ENCODE measurements at places on chromosomes 6 and 20. TPM values are rescaled to one million over a fixed set of nuclear protein-coding genes. Genes with fewer than 3 reads are reported as not detected.

- no peak for DNase-seq
Measured at GRCh38 chr6:147717991-147718390, 209.5 kb downstream of the SAMD5 start.

DNA sequence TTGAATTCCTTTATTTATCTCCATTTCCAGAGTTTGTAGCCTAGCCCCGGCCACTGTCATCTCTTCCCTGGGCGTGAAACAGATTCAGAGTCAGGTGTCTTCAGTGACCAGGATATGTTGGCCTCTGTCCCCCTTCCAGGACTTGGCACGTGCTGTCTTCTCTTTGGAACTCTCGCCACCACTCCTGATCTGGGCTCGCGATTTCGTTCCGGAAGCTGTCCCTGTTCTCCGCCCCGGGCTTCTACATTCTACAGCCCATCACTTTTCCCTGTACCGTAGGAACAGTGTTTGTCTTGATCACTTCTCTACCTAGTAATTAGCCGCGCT, 739 bp downstream of the GSS start:
- DNase-seq = no peak

DNA sequence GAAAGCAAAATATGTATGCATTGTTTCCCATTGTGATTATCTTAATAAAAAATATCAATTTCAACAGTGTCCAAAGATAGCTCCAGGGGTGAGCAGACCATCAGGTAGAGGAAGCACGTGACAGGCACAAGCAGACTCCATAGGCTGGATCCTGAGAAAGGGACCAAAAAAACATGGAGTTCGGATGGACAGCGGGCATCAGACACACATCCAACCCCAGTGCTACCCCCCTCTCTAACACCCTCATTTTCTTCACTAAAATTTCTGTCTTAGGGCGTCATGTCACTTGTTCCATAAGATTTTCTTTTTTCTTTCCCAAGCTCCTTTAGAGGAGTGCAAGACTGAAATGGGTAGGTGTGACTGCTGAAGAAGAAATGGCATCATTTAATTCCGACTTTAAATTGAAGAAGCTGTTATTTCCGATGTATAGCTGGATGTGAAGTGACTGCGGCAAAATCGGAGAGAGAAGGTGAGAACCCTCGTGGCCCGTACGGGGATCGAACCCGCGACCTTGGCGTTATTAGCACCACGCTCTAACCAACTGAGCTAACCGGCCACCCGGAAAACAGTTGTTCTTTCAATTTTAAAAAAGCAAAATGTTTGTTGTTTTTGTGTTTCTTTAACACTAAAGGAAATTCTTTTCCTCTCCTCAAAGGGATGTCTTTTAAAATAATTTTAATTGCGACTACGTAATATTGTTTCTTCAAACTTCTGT, 10.3 kb upstream of the PRSS16 start:
- no peak for DNase-seq

DNA sequence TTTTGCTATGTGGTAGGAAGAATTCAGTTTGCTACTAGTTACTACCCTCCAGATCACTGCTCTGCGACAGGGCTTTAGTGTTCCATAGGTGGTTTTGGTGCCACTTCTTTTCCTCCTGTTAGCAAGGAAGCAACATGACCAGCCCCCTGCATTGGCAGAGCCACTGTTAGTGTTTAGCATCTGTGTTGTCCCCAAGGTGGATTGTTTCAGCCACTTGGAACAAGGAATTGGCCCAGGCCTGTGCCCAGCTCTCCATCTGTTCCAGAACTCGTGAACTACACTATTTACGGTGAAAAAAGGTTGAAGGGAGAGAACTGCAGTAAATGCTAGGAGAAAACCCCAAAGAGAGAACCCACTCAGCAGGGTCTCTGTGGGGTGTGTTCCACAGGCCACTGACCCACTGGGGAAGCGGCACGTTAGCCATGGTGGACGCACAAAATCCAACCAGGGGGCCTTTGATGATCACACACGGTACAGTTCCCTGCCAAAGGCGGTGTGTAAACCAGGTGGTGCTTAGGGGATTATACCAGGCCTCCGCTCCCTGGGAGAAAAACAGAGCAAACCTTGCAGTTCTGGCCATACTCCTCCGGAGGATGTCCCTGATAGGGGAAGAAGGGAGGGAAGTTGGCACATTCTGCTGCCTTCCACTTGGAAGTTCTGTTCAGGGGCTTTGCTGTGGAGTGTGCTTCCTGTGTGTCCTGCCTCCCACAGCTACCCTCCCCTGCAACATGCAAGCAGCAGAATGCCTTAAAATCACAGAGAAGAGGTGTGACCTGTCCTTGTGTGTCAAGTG, 72.3 kb downstream of the LYRM2 start:
- DNase-seq = no peak

- no peak for DNase-seq
Measured at GRCh38 chr20:20744170-20744725, 31.8 kb upstream of the RALGAPA2 start.

DNA sequence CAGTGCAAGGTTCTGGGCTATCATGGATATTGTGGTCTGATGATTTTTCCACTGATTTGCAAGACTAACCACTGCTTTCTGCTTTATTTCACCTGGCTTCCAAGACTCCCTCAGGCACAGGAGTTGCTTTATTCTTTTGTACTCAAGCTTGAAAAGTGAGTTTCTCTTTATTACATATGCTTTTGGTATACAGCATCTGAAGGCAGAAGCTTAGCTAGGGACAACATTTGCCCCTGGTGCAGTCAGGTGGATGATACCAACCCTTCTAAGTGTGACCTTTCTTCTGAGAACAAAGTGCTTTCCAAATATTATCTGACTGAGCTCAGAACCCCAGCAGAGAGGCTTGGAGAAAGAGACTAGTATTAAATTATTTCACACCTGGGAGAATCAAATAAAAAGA, 94.0 kb upstream of the PHACTR1 start:
- no peak for DNase-seq

GRCh38 chr20:55579802-55580201, 425.5 kb downstream of the CBLN4 start:
- no peak for DNase-seq

GRCh38 chr20:11375966-11376365, 541.7 kb upstream of the BTBD3 start:
- no peak for DNase-seq

DNA sequence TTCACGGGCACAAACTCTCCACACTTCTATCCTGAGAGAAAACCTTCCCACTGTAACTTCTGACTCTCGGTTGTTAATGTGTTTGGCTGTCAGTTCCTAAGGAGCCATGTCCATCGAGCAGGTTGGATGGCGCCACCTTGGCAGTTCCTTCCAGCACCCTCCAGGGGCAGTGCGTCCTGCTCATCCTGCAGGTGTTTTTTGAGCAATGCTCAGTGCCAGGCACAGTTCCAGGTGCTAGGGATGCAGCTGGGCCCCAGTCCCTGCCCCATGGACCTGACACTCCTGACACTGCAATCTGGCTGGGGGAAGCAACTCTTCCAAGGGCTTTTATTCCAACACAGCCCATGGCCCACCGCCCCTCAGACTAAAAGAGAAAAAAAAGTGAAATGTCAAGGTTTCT, 376.4 kb downstream of the PREX1 start:
- no peak for DNase-seq

- no peak for DNase-seq
Measured at GRCh38 chr6:146047371-146047770, 18.5 kb downstream of the GRM1 start.

DNA sequence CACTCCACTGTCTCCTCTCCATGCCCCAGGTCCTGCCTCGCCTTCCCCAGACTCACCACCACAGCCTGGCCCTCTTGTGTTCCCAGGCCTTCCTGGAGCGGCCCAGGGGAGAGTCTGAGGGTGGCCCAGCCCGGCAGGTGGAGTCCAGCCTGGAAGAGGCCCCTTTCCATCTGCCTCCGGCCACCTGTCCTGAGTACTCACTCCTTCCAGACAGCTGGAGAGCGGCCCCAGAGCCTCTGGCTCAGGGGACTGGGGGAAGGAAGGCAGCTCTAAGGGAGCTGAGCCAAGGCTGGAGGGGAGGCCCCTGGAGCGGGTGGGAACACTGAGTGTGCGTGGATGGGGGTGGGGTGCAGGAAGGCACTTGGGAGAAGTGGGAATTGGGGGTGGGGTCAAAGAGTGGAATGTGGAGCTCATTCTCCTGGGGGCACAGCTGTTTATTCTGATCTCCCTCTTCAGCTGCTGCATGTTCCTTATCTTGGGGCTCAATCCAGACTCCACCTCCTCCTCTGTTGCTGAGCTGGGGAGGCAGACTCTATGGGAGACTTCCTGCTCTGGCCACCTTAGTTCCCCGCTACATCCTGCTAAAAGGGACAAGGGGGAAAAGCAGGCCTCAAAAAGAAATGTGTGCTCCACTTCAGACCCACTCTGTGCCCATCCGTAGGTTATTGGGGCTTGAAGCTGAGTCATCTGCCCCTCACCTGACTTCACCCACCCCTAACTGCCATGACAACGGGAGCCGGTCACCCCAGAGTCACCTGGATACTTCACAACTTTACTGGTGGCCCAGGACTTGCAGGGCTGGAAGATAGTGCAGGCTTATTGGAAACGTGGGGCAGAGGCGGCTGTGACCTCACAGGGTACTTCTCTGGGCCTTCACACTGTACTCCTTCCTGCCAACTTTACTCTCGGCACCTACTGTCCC, 19.5 kb upstream of the TAF8 start:
- no peak for DNase-seq

GRCh38 chr6:166389119-166389518, 6.4 kb upstream of the MPC1 start:
- no peak for DNase-seq

DNA sequence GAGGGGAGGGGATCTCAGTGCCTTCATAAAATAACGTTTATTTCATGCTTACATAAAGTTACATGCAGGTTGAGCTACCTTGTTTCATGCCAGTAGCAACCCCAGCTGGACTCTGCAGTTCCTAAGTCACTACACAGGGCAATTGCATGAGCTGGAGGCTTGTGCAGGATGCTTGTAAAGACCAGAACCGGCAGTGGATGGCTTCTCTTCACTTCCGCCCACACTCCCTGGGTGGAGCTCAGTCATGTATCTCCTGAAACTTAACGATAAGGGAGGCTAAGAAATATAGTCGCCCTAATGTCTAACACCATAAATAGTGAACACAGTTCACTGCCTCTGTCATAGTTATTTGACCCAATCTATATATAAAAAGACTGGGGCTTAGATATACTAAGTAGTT, 99.4 kb upstream of the RAB32 start:
- no peak for DNase-seq

GRCh38 chr20:47773371-47773786, 11.9 kb downstream of the SULF2 start:
- DNase-seq = no peak

Gene MC3R
- total RNA-seq = not detected

Gene NPEPL1
- 59.2 TPM for total RNA-seq

Gene SLC32A1
- not detected for total RNA-seq

Gene B3GAT2
- total RNA-seq = not detected

All from T-helper 17 cell (primary cell).